ENCODE measurements at places on chromosomes 1 and 21.

DNA sequence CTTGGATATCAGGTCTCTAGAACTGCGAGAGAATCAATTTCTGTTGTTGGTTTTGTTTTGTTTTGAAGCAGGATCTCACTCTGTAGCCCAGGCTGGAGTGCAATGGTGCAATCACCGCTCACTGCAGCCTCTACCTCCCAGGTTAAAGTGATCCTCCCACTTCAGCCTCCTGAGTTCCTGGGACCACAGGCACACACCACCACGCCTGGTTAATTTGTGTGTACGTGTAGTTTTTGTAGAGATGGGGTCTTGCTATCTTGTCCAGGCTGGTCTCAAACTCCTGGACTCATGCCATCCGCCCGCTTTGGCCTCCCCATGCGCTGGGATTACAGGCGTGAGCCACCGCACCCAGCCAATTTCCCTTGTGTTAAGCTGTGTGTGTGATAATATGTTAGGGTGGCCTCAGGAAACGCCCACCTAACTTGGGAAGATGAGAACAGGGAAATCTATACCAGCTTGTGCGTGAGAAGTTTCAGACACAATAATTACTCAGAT lies 109.6 kb downstream of the SIK1 start:
- DNase-seq: no peak

- no peak for DNase-seq
Observed at GRCh38 chr21:29696937-29697336, 242.9 kb downstream of the GRIK1 start.

- DNase-seq: no peak
Observed at GRCh38 chr1:4355839-4356238, 298.6 kb upstream of the AJAP1 start.

- no peak for DNase-seq
Observed at GRCh38 chr1:9711466-9712020, 60.0 kb downstream of the PIK3CD start.

- DNase-seq: no peak
Observed at GRCh38 chr1:83617883-83618282, 381.0 kb downstream of the TTLL7 start.

DNA sequence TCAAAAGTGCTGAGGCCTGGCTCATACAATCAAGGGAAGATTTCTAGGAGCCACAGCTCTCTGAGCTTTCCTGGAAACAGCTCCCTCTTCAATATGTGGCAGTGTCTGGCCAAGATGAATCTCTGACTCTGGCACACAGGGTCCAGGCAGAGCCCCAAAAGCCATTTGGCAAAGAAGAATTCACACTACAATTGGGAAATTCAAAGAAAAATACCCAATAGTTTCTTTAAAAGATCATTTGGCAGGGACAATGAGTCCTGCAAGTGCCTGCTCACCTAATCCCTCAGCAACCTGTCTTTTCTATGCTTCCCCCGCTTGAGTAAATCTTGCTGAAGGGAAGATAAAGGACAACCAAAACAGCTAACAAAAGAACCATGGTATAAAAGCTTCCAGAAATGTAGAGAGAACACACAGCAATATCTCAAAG lies 124.6 kb downstream of the TGFBR3 start:
- no peak for DNase-seq

- DNase-seq: no peak
Observed at GRCh38 chr1:61202854-61203598, 120.7 kb downstream of the NFIA start.

DNA sequence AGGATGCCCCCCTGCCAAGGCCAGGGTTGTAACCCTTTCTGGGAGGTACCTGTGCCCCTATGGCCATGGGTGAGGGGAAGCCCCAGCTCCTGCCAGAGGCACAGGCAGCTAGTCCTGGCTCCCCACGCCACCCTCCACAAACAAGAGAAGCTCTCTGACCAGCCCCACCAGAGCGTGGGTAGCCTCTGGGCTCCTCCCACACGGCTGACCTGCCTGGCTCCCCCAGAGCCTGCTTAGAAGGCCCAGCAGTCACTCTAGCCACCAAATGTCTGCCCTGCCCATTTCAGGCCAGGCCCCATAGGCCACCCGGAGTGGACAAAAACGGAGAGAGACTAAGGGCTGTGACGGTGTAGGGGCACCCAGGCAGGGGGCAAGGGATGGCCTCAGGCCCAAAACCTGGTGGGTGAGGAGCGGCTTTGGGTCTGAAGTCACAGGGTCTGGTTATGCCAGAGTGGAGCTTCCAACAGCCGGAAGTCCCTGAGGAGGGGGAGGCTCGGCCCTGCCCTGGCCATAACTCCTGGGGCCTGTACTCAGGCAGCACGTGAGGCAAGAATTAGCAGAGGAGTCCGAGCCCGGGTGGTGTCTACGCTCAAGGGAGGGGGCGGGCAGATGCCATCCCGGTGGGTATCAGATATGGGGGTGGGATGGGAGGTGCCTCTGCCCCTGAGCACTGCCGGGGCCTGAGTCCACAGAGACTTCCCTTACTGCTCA lies 155.4 kb downstream of the CASZ1 start:
- no peak for DNase-seq

- no peak for DNase-seq
Observed at GRCh38 chr21:41678924-41679318, 87.9 kb downstream of the RIPK4 start.

DNA sequence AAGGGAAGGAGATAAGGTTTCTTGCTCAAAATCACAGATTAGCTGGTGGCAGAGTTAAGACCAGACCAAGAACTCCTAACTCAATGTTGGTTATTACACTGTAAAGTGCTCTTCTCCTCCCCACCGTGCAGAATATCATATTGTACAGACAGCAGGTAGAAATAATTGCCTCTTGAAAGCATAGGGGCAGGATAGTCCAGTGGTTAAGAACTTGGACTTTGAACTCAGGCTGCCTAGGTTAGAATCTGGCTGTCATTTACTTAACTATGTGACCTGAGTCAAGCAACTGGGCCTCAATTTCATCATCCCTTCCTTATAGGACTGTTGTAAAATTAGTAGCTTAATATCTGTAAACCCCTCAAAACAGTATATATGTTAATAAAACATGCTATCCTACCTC lies 114.9 kb upstream of the HIVEP3 start:
- DNase-seq: no peak

DNA sequence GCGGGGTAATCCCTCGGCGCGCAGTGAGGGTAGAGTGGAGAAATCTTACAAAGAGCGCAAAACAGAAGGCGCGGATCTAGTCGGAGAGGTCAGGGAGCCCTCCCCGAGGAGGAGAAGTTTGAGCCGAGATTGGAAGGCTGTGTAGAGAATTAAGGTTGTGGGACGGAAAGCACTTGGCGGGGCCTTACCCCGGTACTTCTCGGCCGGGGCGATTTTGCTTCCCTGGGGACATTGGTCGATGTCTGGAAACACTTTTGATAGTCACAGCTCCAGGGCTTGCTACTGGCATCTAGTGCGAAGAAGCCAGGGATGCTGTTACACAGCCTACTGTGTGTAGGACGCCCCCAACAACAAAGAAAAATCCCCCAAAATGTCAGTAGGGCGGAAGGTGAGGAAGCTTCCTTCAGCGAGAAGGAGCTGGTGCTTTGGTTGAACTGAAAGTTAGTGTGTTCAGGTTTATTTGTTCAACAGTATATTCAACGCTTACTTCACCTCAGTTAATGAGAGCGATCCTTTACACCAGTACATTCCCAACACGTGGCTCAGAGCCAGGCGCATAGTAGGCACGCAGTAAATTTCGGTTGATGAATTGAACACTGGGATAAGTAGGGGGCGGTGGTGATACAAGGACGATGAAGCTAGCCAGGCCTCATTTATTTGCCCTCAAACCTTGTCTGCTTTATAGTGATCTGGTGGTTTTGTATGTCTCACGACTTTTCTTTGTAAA lies 807 bp downstream of the CEP85 start:
- no peak for DNase-seq

- DNase-seq: no peak
Observed at GRCh38 chr1:242828828-242829227, 304.3 kb upstream of the PLD5 start.

GRCh38 chr1:55980582-55980981 lies 598.8 kb downstream of the PLPP3 start:
- DNase-seq: no peak

- DNase-seq: no peak
Observed at GRCh38 chr1:207453710-207454045, 450 bp upstream of the CR2 start.

- DNase-seq: peak; percentile 60
Observed at GRCh38 chr1:117615474-117615873, 9.6 kb downstream of the TENT5C start.

DNA sequence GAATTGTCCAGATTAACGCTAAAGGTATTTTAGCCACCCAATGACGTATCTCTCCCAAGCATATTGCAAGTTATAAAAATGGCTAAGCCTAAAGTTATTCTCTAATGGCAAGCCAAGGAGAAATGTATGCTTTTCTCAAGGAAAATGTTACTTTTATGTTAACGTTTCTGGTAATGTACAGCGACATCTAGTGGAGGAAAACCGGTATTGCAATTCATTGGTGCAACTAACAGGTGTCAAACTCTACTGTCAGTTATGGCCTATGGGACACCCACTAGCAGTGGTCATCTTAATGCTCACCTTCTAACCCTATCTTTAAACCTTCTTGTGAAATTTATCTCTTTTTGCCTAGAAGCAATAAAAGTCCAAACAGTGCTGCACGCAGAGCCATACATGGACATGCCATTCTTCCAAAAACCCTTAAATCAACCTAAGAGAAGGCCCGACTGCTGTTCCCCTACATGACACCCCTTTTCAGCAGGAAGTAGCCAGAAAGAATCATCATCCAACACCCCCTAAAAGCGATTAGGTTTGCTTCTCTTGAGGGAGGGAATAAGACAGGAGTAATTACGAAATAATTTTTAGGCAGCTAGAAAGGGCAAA lies 68.7 kb upstream of the LRIF1 start:
- no peak for DNase-seq

DNA sequence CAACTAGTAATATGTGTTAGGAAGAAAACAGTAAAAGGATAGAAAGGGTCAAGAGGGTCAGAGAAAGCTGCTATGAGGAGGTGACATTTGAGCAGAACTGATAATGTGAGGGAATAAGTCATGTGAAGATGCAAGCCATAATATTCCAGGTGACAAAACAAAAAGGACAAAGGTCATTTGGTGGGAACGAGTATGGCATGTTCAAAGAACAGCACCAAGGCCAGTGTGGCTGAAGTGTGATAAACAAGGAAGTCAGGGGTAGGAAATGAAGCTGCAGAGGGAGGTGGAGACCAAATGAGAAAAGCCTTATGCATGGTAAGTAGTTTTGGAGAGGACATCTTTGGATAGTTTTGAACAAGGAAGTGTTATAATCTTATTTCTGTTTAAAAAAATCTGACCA lies 46.7 kb downstream of the LPGAT1 start:
- DNase-seq: no peak

- no peak for DNase-seq
Observed at GRCh38 chr1:93694039-93694438, 12.4 kb upstream of the BCAR3 start.

DNA sequence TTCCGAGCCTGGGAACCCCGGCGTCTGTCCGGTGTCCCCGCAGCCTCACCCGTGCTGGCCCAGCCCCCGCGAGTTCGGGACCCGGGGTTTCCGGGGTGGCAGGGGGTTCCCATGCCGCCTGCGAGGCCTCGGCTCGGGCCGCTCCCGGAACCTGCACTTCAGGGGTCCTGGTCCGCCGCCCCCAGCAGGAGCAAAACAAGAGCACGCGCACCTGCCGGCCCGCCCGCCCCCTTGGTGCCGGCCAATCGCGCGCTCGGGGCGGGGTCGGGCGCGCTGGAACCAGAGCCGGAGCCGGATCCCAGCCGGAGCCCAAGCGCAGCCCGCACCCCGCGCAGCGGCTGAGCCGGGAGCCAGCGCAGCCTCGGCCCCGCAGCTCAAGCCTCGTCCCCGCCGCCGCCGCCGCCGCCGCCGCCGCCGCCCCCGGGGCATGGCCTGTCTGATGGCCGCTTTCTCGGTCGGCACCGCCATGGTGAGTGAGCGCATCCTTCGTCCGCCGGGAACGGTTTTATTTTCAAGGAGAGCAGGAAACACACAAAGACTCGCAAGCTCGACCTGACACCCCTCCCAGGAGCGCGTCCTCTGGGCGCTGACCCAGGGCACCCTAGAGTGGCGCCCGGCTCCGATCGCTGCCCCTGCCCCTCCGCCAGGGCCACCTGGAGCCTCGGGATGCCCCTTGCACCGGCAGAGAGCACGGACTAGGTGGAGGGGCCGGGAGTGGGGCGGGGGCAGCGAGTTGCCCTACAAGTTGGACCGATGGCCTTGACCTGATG lies at the start of gene ABCG1:
ABCG1 (plus strand) TSS at position 305 of the 770 bp plus-strand sequence; CDS start at position 428, 123 bp downstream.
- DNase-seq: peak; percentile 77

Data from activated CD8-positive, alpha-beta memory T cell treated with anti-CD3 and anti-CD28 coated beads for 24 hours (primary cell).